ENCODE measurements at places on chromosomes 2 and 18.

GRCh38 chr2:36455011-36455410 lies 99.4 kb downstream of the CRIM1 start:
- DNase-seq, result no peak

DNA sequence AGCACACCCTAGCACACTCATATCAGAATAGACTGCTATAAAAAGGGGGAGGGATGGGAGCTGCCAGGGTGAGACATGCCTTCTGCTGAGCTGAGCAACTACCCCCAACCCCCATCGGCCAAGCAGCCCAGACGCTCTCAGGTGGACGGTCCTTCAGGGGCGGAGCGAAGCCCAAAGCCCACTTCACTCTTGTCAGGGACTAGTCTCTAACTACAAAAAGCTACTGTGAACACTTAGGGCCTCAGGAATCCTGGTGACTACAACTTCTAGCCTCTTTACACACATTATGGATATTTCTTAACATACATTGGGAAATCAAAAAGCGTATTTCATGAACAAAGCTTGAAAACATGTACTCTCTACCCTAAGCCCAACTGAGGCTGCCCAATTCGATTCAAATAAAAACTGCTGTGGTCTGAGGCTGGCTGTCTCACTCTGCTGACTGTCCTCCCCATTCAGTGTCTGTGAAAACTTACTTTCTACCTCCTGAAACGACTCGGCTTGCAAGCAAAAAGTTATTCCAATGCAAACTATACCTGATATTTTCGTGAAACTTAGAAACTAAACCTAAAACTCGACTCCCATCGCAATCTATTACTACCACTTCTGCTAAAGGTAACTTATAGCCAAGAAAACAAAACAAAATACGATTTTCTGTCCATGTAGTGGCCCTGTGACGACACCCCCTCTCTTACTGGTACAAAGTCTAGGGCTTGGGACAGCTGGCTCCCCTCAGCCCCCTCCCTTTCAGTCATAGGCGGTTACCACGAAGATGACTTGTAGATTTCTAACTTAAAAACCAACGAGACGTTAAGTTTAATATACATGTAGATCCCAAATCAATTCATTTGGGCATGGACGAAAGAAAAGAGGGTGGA lies 1.2 kb downstream of the SERTAD2 start:
- no peak for DNase-seq

DNA sequence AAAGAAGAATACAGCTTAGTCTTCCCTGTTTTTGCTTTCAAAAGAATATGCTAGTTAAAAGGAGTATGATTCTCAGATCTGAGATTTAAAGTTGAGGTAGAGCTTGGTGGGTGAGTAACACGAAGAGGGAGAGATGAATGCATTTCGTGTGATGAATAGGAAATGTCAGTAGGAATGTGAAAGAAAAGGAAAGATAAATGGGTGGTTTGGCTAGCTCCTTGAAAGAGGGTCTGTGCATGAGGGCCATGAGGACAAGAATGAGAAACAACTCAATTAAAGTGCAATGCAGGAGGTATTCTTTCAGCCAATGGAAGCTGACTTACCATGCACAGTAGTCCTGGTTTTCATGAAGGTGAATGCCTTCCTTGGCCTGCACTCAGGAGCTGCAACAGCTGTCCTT lies 248.2 kb downstream of the HNMT start:
- DNase-seq, result no peak

GRCh38 chr2:227103583-227103982 lies 60.4 kb downstream of the COL4A4 start:
- no peak for DNase-seq
